ENCODE measurements at places on chromosomes 7 and 10.

DNA sequence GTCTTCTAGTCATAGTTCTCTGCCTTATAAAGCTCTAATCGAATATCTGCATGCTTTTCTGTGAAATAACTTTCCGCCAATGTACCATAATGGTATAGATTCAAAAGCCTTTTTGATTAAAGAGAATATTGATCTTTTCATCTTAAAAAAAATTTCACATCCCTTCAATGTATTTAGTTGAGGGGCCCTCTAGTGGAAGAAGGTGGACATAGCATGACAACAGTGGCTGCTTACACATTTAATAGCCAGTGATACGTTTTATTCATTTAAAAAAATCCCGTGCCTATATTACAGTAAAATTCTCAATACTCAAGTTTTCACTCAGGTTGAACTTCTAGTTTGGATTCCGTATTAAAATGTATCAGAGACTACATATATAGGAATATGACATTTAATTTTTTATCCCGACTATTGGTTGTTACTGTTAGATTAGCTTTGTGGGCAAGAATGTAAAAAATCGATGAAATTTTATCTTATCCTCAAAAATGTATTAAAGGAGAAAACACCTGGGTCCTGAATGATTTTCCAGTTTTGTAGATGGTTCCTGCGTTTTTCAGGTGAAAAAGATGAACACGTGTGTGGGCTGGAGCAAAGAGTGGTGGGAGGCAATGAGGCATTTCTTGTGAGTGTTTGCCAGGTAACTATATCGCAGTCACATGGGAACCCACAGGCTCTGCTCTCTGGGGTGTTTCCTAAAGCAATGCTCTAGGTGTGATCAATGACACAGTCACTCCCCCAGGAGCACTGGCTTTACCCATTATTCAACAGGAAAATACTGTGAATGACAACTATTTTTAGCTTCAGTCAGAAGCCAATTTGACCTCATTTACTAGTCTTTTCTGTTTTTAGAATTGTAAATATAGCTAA lies 24.1 kb upstream of the PNLIP start:
- DNase-seq = peak; percentile 51

GRCh38 chr10:123327896-123328295 lies 173.7 kb downstream of the BUB3 start:
- no peak for DNase-seq

- peak; percentile 29 for DNase-seq
Observed at GRCh38 chr7:18064242-18064838, 36.7 kb upstream of the PRPS1L1 start.

DNA sequence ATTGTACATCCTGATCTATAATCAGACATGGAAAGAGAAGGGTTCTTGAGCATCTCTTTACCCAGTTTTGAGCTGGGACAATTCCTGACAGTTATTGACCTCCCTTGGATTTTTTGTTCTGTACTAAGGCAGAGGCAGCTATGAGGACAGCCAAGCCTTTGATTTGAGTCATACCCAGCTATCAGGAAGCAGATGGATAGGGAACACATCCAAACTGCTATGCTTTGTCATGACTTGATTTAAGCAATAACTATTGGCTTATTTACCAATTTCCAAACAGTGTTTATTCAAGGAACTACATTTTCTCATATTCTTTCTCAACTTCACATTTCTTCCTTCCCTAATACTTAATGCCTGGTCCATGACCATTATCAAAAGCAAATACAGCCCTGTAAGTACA lies 396.4 kb upstream of the STEAP1 start:
- no peak for DNase-seq

DNA sequence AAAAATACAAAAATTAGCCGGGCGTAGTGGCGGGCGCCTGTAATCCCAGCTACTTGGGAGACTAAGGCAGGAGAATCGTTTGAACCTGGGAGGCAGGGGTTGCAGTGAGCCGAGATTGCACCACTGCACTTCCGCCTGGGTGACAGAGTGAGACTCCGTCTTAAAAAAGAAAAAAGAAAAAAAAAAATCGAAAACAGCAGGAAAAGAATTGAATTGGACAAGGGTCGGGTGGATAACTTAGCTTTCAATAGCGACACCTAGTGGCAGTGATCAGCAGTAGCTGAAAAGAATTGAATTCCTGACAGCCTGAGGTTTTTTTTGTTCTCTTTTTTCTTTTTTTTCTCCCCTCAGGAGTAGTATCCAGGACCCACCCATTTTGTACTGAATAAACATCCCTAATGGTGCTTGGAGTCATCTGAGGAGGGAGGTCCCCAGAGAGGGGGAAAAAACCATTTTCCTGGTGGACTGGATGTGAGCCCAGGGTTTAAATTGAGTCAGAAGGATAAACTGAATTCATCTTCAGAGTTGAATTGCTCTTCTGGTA lies 55.1 kb downstream of the CYCS start:
- DNase-seq = peak; percentile 77

DNA sequence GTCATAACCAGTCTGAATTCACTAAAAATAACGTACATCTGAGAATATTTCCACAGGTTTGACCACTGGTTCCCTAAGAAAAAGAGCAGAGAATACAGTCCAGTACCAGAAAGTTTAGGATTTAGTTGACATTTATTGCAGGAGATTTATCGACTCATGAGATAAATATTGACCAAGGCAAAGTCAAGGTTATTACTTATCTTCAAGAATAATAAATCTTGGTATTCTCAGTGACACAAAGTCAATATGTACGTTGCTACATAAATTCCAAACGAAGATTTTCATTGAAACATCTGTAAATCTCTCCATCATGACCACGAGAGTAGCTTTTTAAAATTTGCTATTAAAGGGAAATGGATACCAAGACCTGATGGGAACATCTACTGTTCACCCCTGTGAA lies 39.4 kb upstream of the GRB10 start:
- DNase-seq = no peak

DNA sequence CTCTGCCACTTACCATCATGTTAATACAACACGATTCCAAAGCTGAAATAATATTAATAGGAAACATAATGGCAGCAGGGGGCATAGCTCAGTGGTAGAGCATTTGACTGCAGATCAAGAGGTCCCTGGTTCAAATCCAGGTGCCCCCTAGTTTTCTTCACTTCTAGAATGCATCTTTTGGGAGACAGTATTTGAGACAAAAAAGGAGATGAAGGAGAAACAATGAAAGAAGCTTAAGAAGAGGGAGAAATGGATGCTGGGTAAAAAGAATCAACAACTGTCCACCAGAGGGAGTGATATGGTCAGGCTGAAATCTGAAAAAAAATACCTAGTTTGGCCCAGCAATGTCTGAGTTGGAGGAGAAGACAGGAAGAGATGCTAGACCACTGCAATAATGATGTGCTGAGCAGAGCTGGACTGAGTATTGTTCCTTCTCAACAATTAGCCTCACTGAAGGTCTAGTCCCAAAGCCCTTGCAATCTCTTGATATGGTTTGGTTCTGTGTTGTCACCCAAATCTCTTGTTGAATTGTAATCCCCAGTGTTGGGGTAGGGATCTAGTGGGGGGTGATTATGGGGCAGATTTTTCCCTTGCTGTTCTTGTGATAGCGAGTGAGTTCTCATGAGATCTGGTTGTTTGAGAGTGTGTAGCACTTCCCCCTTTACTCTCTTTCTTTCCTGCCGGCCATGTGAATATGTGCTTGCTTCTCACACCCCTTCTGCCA lies 48.3 kb downstream of the ZNF783 start:
- peak; percentile 74 for DNase-seq

DNA sequence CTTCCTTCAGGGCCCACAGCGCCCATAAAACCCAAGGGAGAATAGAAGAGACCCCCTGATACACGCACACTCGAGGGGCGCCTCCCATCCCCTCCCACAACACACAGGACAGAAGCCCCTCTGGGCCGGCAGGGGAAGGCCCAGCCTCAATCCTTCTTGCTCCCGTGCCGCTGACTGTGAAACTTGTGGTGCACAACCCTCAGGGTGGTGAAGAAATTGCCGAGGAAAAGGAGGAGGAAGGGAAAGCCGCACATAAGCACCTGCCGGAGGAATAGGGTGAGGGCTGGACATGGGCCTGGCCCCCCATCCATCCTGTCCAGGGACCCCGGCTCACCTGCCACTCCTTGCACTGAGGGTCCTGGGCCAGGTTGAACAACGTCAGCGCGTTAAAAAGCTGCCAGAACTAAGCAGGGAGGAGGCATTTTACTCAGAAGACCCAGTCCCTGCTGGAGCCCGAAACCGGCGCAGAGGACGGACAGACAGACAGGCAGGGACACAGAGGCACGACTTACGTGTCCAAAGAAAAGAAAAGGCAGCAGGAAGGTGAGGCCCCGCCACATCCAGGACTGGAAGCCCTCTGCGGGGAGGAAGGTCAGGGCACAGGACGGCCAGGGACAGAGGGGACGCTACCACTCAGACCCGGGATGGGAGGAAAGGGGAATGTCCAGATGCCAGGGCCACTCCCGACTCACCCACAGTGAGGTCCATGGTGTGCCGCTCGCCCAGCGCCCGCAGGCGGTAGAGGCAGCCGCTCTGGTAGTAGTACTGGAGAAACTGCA lies 7.2 kb downstream of the TMEM120A start:
- no peak for DNase-seq

- no peak for DNase-seq
Observed at GRCh38 chr7:4763794-4764185, 11.6 kb upstream of the AP5Z1 start.

- DNase-seq = no peak
Observed at GRCh38 chr10:20970044-20970443, 72.9 kb upstream of the NEBL start.

DNA sequence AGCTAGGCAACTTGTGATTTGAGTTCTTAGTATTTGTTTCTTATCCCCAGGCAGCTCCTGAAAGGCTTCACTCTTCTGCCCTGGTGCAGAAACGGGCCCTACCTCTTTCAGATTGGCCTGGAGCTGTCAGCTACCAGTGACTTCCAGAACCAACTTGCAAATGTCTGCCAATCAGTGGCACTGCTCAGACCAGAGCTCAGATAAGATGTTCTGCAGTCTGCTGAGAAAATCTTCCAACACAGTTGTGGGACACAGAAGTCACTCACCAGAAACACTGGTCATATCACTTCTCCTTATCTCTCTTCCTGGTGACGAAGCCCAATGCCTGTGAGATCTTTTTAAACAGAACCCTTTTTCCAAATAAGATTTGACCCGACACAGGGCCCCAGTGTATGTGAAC lies 81.9 kb upstream of the DUSP5 start:
- DNase-seq = peak; percentile 9

DNA sequence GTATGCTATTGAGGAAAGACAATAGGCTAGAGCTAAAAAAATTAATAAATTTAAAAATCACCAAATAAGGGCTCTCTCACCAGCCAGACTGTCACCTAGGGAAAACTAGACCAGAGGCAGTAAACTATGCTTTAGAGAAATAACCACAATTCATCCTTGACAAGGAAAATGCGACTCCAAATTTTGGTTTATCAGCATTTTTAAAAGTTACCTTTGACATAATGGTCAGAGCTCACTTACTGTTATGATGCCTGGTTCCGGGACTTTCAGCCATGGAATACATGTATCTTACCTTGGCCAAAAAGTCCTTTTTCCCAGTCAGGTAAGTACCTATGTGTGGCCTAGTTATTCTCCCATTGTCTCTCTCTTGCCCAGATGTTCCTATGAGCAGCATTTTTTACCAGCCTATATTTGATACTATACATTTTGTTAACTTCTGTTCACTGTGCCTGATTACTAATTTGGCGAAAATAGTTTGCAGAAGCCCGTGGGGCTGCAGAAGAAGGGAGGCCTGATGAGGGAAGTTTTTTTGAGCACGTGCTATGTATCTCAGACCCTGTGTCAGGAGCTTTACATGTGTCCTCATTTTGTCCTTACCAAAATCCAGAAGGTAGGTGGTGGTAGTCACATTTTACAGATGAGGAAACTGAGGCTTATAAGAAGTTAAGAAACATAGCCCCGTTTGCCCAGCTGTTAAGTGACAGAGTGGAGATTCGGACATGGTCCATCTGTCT lies 149.7 kb downstream of the CELF2 start:
- no peak for DNase-seq

GRCh38 chr10:70125918-70126552 lies 6.6 kb downstream of the AIFM2 start:
- no peak for DNase-seq

- DNase-seq = no peak
Observed at GRCh38 chr10:35564341-35564968, 40.7 kb upstream of the GJD4 start.

DNA sequence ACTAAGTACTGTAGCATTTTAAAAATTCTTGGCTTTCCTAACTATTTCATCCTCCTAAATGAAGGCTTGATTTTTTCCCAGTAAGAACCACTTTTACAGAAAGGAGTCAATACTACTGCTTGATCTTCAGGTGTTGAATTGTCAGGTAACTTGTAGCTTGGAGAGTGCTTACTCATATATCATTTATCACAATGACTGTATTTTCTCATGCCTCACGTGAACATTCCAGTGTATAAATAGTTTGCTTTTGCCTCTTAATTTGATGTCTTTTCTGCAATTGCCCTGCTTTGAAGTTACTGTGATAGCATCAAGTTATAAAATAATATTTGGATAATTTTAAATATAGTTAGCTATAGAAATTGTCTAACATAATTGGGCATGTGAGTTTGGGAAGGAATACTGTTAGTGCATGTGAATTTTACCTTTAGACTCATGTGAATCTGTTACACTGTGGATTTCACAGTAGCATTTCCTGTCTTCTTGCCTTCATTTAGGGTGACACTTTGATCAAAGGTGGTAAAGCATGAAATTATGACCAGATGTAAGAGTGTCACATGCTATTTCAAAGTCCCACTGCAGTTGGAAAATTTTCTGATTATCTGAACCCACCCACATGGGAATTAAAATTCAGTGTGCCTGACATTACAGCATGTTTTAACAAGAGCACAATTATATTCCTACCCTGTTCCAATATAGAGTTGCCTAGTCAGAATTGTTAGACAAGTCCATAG lies 962.8 kb downstream of the DNAJB9 start:
- no peak for DNase-seq

DNA sequence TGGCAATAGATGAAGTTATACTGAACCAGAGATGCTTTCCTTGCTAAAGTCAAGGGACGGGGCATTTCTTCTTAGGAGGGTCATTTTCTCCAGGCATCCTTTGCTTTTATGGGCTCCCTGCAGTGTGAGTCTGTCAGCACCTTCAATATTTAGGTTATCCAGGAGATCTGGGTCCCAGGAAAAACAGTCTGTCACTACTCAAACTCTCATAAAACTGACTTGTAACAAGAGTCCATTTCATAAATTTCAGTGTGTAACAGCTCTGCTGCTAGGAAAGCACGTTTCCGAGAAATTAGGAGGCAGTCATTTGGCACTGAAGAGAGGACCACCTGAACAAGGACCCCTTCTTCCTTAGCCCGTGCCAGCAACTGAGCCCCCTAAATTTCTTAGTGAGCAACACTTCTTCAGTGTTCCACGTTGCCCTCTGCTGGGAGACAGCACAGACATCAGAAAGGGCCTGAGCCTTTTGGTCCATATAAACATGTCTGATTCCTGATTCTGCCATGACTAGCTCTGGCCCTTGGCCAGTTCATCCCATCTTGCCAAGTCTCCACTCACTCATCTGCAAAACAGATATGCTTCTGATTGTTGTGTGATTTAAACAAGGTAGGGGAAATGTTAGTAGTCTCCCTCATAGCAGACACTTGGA lies 7.2 kb downstream of the GCC1 start:
- DNase-seq = peak; percentile 24

DNA sequence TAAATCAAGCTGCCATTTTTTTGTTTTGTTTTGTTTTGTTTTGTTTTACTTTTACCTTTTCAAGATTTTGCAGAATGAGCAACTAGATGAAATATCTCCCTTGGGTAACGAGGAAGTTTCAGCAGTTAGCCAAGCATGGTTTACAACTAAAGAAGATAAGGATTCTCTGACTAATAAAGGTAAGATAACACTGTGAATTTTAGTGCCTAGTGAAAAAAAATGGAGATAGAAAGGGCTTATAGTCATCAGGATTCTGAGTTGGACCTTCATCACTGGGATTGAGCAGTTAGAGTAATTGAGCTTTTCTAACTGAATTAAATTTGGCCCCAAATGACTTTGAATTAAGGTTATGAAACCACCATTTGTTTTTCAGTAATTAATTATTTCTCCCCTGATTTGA lies 21.2 kb downstream of the DMTF1 start:
- no peak for DNase-seq

All from hematopoietic multipotent progenitor cell treated with erythropoietin and hydrocortisone succinate and interleukin-3 and kit ligand, for 8 days (in vitro differentiated cells).